Mesendoderm (in vitro differentiated cells): ENCODE measurements at places on chromosomes 13 and 19.
A peak's percentile ranks its signal among the peaks of the same experiment; 100 is the strongest.

- no peak for DNase-seq
Observed at GRCh38 chr13:32852526-32852925, 163.7 kb upstream of the KL start.

DNA sequence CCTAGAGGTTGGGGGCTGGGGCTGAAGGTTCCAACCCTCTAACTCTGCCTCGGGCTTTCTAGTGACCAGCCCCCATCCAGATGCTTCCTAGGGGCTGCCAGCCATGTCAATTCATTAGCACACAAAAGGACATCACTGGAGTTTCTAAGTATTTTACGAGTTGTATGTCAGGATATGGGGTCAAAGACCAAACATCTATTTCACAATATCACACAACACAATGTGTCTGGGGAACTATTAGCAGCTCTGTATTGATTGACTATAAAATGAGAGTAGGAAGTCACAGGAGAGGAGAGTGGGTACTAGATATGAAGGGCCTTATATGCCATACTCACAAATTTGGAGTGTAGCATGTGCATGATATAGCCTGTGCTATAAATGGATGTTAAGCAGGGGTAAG, 42.1 kb downstream of the LPAR6 start:
- DNase-seq, result peak; percentile 26

GRCh38 chr13:111480503-111480902, 160.1 kb downstream of the TEX29 start:
- DNase-seq, result no peak

DNA sequence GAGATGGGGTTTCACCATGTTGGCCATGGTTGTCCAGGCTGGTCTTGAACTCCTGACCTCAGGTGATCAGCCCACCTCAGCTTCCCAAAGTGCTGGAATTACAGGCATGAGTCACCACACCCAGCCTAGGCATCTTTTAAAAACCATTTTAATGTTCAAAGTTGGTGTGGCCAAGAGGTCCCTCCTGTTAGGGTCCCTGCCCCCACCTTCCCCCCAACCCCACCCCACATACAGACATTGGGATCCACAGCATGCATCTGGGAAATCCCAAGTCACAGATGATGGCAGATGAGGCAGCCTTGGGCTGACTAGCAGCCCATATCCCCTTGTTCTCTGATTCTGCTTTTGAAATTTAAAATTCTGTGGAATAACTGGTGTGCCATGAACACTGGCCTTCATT, 226.0 kb downstream of the KATNAL1 start:
- no peak for DNase-seq

GRCh38 chr13:97944396-97945029, 9.0 kb upstream of the IPO5 start:
- no peak for DNase-seq

DNA sequence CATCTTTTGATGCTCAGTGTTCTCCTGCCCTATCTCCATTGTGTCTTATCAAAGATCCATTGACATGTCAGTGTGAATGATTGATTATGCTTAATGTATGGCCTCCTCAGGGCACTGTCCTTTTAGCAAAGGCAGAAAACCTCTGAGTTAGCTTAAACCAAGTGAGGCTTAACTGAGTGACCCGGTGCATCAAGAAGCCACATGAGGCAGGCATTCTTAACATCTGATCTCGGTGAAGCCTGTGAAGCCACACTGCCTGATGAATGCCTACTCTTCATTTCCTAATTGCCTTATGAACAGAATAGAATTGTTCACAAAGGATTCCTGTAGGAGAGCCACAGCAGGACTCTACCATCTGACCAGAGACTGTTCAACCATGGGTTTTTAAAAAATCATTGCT, 168.1 kb upstream of the SOX21 start:
- DNase-seq, result no peak

- DNase-seq, result no peak
Observed at GRCh38 chr13:48221686-48222187, 11.3 kb upstream of the ITM2B start.
